ENCODE measurements at places on chromosomes 7 and 10. TPM values are rescaled to one million over a fixed set of nuclear protein-coding genes. Genes with fewer than 3 reads are reported as not detected.

- DNase-seq, result no peak
These were observed 37.8 kb upstream of the MMD2 start for GRCh38 chr7:4996696-4997222.

ASB13 gene
- total RNA-seq, result 9.5 TPM

PAX4 gene
- total RNA-seq, result not detected

DNA sequence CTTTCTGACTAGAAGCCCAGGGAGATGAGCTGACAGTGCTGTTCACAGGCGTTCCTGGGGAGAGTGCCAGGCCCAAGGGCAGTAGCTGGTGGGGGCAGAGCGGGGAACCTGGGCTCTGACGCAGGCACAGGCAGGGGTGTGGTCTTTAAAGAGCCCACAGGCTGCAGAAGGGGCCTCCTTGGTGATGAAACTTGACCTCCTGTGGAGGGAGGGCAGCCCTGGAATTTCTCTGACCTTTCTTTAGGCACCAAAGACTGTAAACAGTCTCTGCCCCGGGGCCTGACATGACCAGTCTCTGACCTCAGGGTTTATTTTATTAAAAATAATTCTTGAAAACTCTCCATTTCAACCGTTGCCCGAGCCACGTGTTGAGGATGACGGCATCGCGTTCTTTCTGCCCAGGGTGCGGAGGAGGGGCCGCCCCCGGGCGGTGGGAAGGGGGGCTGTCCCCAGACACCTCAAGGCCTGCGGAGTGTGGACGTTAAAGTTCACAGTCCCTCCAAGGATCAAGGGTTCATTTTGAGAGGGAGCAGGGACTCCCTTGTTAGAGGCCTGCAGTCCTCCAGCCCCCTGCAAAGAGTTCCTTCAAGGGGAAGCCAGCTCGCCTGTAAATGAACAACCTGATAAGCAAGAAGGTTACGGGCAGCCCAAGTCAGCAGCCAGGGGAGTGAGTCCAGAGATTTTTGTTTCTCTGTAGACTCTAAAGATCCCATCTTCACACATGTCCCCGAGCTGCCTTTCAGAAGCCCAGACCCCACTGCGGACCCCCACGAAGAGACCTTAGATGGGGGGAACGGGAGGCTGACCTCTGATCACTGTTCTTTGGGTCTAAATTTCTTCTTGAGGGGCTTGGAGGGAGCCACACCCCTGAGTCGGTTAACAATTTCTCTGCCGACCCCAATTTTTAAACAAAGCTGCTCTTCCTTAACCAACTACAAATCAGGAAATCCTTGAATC is 128.9 kb downstream of the VIPR2 start:
- DNase-seq, result no peak
